NCI-H2171 (cell line): ENCODE measurements at places on chromosomes 11 and 22.

GRCh38 chr11:68340784-68341556 lies 28.6 kb downstream of the LRP5 start:
- DNase-seq = no peak

DNA sequence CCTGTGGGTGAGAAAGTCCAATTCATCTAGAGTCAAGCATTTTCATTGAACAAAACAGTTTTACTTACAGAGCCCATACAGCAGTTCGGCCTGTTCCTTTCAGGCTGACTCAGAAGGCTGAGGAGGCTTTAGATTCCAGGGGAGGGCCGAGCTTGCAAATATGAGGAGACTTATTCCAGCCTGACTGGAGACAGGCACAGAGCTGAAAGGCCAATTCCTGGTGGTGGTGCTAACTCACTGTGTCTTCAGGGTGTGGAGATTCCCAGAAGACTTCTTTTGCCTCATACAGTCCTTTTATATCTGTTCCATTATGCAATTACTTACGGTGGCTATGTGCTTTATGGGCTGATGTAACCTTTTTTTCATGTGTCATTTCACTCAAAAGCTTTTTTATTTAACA lies at the start of gene OR51E2:
Gene OR51E2 (minus strand): TSS at position 269 of the 400 bp plus-strand sequence. CDS start 15,142 bp downstream, outside the sequence.
- no peak for DNase-seq

DNA sequence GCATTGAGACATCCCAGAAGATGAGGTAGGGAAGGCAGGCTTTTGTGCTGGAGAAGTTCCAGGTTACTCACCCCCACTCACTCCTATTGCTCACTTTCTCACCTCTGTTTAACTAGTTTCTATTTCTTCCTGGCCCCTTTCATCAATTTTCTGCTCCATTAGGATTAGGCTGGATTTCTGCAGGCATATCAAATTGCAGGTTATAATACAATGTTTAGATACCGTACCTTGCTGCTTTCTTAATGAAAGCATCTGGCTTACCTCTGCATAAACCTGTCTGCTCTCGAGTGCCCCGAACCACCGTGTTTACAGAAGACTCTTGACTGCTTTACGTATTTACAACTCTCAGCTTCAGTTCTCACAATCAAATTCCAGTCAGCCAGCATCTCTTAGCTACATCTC lies 173.7 kb downstream of the ADAMTS15 start:
- peak; percentile 33 for DNase-seq

GRCh38 chr11:34936945-34937629 lies 20.7 kb downstream of the PDHX start:
- no peak for DNase-seq

GRCh38 chr22:31843526-31843925 lies 89.7 kb downstream of the DEPDC5 start:
- no peak for DNase-seq

DNA sequence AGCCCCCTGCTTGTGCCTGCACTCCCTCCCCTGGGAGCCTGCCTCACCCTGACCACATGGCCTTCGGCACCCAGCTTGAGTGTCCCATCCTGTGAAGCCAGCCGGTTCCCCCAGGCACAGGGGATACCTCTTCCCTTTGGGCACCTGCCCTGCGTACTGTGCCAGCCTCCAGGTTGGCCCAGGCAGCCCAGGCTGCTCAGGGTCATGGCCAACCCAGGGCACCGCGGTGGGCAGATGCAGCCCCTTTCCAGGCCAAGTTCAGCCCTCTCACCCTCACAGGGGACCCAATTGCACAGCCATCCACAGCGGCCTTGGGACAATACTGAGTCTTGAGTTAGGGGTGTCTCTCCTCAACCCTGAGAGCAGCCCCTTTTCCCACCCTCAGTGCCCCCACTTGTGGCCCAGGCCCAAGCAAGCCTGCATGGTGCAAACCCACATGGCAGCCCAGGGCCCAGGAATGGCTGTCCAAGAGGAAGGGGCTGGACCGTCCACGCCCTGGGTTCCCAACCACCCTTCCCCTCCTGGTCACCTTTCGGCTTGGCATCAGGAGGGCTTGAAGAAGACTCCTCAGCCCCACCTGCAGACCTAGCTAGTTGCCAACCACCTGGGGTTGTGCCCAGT lies 87.7 kb downstream of the CDKN1C start:
- no peak for DNase-seq
